ENCODE measurements at places on chromosomes 3 and 15.

DNA sequence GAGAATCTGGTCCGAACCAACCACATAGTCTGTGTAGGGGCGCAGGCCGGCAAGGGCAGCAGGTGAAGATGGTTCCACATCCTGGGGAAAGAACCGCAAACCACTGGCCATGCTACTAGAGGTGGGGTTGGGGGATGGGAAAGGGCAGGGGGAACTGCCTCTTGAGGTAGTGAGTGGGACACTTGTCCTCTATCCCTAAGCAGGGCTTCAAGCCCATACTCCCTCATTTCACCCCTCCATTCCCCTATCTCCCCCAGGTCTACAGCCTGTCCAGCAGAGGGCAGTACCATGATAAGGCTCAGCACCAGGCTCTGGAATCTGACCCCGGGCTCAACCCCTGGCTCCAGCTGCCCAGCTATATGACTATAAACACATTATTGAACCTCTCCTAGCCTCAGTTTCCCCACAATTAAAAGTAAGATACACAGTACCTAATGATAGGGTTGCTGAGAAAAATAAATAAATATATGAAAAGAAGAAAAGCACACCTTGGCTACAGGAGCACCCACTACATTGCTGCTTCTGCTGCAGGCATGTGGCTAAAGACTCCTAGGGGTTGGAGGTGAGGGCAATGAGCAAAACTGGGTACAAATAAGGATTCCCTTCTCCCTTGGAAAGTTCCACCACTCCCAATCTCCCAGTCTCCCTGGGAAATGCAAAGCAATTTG is 6.3 kb downstream of the GORASP1 start:
- DNase-seq: peak; percentile 1

GRCh38 chr3:28699283-28699682 is 350.7 kb upstream of the AZI2 start:
- no peak for DNase-seq

- no peak for DNase-seq
Observed at GRCh38 chr3:174268586-174268985, 590.5 kb upstream of the NAALADL2 start.

GRCh38 chr15:99102332-99103235 is 2.3 kb upstream of the SYNM start:
- DNase-seq: no peak
